SW480 (cell line): ENCODE measurements at places on chromosomes 3 and 15.

GRCh38 chr15:55353025-55353424 lies 34.0 kb downstream of the PIGB start:
- no peak for DNase-seq

GRCh38 chr15:66006986-66007385 lies 137.7 kb downstream of the RAB11A start:
- DNase-seq: no peak

GRCh38 chr15:86595741-86596140 lies 516.1 kb downstream of the AGBL1 start:
- DNase-seq: no peak

- no peak for DNase-seq
Measured at GRCh38 chr15:85036716-85037115, 55.1 kb downstream of the PDE8A start.

DNA sequence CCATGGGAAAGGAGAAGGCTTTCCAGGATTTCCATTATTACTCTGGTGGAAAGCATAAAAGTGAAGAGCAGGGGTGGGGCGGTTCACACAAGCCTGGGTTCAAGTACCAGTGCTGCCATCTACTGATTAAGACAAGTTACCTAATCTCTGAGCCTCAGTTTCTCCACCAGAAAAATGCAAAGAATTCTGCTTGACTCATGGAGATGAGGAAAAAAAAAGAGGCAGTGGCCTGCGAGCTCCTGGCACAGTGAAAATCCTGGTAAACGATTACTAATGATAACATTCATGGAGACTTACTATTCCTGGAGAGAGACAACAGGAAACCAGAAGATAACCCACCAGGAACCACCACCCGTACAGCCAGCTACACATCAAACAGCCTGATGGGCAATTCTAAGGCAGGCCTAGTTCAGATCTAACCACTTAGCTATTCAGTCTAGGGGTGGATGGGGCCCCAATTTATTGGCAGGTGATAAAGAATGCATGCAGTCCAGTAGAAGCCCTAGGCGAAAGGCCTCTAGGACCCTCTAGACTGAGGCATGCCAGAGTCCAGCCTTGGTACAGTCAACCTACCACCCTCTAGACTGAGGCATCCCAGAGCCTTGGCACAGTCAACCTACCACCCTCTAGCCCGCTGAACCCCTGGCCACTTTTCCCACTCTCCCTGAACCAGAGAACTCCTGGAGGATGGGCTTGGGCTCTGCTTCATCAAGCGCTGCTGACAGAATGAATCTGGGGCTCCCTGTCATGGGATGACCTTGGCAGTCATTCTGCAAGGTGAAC lies 2.5 kb downstream of the AMOTL2 start:
- no peak for DNase-seq

DNA sequence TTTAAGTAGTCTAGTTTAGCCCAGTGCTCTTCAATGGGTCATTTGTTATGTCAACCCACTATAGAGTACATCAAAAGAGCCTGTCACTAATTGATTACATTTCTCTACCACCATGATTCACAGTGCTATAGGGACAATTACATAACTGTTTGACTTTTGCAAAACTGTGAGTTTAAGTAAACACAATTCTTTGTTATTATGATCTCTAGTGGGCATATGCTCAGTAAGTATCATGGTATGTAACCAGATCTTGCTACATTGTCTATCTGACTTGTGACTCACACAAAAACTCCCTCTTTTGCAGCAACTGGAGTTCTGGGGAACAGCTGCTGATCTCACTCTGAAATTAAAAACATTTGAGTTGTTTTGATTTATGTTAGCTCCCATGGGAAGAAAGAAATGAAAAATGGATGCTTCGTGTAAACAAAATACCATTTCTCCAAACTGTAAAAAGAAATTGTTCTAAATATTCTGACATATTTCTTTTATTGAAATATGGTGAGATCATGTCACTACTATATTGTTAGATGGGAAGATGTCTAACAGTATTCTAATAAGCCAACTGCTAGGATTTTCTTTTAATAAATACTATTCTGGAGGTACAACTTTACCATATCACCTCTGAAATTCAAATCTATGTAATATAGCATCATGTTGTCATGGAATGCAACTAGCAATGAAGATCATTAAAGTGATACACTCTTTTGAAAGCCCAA lies 470.4 kb downstream of the ROBO1 start:
- DNase-seq: peak; percentile 49

DNA sequence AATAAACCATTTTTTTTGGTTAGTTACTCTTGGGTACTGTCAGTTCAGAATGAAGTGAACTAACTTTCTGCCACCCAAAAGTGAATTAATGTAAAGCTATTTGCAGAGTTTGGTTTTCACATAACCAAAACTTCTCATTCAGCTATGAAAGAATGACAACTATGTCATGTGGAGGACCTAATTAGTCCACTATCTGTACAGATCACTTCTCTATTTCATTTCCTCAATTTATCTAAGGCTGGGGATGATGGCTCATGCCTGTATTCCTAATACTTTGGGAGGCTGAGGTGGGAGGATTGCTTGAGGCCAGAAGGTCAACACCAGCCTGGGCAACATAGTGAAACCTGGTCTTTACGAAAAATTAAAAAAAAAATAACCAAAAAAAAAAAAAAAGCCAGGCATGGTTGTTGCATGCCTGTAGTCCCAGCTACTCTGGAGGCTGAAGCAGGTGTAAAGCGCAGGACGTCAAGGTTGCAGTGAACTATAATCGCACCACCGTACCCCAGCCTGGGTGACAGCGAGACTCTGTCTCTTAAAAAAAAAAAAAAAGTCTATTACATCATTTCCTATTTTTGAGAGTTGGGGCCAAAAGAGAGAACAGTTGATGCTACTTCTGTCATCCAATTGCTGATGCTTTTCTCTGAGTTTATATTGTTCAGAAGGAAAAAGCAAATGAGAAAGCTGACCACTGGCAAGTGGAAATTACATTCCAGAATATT lies 8.7 kb downstream of the HYPK start:
- no peak for DNase-seq

DNA sequence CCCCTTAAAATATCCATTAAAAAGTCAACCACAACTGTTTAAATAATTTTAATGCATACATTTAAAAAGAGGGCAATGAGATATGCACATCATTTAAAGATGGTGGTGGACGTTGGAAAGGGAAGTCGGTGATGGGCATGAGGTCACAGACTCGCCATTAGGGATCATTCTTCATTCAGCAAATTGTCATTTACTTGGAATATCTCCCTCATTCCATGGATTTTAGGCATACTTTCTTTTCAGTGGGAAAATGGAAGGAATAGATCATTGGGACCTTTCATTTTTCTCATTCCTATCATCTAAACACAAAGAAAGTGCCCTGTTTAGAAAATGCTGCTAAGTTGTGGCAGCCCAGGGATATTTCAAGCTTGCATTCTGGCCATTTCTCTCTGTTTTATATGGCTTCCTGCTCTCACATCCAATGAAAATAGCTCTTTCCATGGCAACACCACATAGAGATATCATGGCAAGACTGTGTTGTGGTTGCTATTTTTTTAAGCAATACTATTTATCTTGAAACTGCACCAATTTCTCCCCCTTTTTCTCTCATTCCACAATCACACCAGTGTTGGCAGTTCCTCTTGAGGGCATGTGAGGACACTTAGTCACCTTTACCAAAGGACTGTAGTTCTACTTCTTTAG lies 40.7 kb upstream of the LMCD1 start:
- DNase-seq: no peak

DNA sequence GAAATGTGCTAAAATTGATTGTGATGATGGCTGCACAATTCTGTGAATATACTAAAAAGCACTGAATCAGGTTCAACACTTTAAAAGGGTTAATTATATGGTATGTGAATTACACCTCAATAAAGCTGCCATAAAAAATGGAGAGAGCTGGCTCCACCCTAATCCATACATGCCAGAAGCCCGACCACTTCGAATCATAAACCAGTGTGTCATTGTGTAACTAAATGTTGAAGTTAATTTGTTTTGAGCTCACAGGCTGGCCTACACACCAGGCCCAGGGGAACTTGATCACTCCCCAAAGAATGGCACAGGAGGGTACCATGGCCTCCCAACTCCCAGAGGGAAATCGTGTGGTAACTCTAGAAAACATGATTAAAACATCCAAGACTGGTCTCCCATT lies 14.0 kb downstream of the PLCD1 start:
- DNase-seq: no peak

- no peak for DNase-seq
Measured at GRCh38 chr15:92595506-92596381, 59.8 kb downstream of the FAM174B start.

- DNase-seq: no peak
Measured at GRCh38 chr3:45170096-45170495, 23.9 kb upstream of the CDCP1 start.

- no peak for DNase-seq
Measured at GRCh38 chr3:182605882-182606611, 187.3 kb upstream of the ATP11B start.

DNA sequence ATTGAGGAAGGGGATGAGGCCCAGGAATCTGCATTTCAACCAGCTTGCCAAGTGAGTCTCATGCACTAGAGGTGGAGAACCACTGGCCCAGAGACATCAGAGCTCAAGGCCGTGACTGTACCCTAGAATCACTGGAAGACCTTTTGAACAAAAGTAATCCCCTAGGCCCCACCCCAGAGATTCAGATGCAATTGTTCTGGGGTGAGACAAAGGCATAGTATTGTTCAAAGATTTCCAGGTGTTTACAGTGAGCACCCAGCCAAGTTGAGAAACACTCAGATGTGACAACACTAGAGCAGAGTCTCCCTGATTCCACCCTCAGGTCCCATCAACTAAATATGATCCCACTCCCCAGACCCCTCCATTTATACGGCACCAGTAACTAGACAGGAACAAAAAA lies 290.3 kb upstream of the TLE3 start:
- DNase-seq: no peak

- no peak for DNase-seq
Measured at GRCh38 chr3:170776887-170777563, 93.0 kb downstream of the RPL22L1 start.

- DNase-seq: no peak
Measured at GRCh38 chr3:35594739-35595138, 44.6 kb upstream of the ARPP21 start.

DNA sequence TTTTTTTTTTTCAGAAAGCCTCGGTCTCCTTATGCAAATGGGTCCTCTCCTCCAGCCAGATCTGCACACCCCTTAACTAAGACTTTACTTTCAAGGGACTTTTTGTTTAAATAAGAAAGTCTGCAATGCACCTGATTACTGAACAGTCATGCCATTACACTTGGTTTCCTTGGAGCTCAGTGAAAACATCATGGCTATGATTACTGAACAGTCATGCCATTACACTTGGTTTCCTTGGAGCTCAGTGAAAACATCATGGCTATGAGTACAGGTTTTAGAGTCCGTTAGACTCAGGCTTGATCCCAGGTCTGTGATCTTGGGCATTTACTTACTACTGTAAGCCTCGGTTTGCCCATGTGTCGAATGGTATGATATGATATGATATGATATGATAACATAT lies 10.1 kb downstream of the ENTPD3 start:
- DNase-seq: no peak

- DNase-seq: no peak
Measured at GRCh38 chr3:184718431-184718830, 6.6 kb upstream of the MAGEF1 start.

GRCh38 chr3:50136714-50137405 lies 18.3 kb upstream of the SEMA3F start:
- DNase-seq: no peak

GRCh38 chr15:62847900-62848489 lies 194.6 kb upstream of the TPM1 start:
- no peak for DNase-seq

- peak; percentile 33 for DNase-seq
Measured at GRCh38 chr15:41022487-41023090, 69.3 kb downstream of the CHAC1 start.

- DNase-seq: peak; percentile 21
Measured at GRCh38 chr15:85312929-85313331, 67.5 kb upstream of the AKAP13 start.

GRCh38 chr3:16448639-16449070 lies 64.8 kb downstream of the RFTN1 start:
- no peak for DNase-seq

GRCh38 chr15:26325495-26325894 lies 447.4 kb downstream of the GABRB3 start:
- DNase-seq: no peak

- DNase-seq: no peak
Measured at GRCh38 chr15:82122746-82123400, 77.1 kb upstream of the MEX3B start.

DNA sequence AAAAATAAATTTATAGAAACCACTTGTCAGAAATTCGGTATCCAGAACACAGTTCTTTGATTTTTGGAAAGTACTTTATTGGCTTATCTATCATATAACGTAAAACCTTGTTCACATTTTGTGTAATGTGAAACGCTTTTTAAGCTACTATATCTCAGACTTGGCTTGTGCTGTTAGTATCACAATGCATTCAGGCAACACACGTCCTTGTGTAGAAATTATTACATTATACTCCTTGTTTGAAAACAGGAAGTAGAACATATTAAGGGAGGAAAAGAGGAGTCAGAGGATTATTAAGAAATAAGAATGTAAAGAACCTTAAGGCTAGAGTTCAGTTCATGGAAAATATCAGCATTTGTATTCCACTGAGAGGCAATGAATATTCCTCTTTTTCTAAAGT lies 1.6 kb downstream of the DNAJC13 start:
- DNase-seq: no peak

GRCh38 chr15:43143203-43143941 lies 10.0 kb downstream of the TMEM62 start:
- no peak for DNase-seq

GRCh38 chr15:51844747-51845426 lies 15.4 kb downstream of the TMOD3 start:
- DNase-seq: no peak

DNA sequence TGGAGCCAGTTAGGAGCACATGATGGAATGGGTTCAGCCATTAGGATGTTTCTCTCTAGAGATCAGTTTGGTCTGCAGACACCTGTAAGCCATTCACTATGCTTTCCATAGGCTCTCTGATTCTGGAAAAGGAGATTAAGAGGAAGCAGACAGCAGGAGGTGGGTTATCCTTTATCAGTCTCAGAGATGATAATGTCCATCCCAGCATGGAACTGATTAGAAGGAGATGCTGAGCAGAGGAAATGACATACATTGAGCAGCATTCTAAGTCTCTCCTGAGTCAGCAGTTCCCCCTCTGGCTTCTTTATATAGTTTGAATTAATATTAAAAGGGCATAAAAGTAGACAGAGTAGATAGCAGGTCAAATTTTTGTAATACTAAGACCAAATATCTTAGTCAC lies 591.1 kb downstream of the GBE1 start:
- no peak for DNase-seq

GRCh38 chr3:141094790-141095545 lies 43.8 kb downstream of the SPSB4 start:
- no peak for DNase-seq

DNA sequence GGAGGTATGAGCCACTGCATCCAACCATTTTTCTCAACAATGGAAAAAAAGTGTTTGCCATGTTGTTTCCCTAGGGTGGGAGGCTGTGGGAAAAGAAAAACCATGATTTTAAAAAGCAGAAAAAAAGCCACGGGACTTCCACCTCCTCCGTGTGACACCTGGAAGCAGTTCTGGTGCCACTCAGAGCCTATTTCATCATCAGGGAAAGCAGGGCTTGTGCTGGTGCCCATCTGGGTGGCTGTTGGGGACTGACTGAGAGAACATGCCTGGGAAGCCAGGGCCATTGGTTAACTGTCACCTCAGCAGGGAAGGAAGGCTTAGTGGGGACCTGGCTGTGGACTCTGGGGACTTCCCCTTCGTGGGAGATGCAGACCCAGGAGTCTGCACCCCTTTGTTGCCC lies 7.3 kb downstream of the RNU5B-1 start:
- DNase-seq: no peak

- DNase-seq: no peak
Measured at GRCh38 chr3:193951859-193952258, 184.1 kb upstream of the HES1 start.
